ENCODE measurements at places on chromosomes 3 and 15.

- DNase-seq = no peak
These were observed 194.5 kb upstream of the GAP43 start for GRCh38 chr3:115428841-115429240.

DNA sequence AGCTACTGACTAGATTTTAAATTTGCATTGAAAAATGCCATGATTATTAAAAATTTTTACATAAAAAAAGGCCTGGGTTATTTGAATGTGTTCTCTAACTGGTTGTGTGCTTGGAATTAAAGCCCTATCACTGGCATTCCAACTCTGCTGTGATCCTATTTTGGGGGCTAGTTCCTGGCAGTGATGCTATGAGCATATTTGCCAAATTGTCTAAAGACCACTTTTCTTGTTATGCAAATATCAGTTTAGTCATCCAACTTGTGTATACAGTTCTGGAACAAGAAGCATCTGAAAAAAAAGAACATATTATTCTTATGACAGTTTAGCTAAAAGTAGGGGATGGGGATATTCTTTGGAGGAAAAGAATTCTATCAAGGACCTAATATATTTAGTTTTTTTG is 243.4 kb upstream of the ZNF717 start:
- DNase-seq = no peak

GRCh38 chr15:90030376-90030775 is 29.3 kb downstream of the ZNF710 start:
- DNase-seq = no peak

DNA sequence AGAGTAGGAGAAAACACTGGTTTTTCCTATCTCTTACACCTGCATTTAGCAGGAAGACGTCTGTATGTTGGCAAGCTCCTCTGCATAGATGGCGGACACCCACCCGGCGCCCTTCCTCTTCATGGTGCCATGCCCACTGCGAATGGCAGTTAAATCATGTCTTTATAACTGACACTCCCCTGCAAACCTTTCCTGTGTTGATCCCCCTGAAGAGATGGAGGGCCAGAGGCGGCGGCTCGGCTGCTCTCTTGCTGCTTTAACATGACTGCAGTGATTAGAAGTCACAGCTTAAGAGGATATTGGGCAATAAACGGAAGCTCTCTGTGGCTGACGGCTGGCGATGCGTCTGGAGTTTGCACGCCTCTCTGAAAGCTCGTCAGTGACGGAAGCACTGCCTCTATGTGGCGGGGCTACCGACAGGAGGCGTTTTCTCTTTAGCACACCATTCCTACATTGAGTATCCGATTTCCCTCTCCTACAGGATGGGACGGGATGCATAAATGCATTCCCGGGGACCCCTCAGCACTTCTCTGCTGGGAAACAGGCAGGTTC is 25.5 kb upstream of the SNRPA1 start:
- DNase-seq = peak; percentile 33

GRCh38 chr15:57406062-57406772 is 29.9 kb downstream of the CGNL1 start:
- DNase-seq = no peak

- no peak for DNase-seq
These were observed 1.4 kb upstream of the GHSR start for GRCh38 chr3:172449466-172450149.
